ENCODE measurements at places on chromosomes 12 and 14.

DNA sequence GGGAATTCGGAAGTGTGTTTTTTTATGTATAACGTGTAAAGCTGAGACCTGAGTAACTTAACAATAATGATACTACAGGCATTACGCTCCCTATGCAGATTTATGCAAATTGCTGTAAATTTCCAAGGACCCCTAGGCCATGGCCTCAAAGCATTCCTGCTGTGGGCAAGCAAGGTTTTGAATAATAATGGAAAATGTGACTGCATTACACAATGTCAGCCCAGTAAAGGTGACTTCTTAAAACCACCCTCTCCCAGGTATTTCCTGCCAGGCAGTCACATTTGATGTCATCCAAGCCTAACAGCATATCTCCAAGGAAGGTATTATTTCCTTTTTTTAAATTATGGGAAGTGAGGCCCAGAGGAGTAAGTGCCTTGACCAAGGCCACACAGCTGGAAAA, 621.0 kb downstream of the BCL11B start:
- no peak for DNase-seq

GRCh38 chr14:72638021-72638420, 255.9 kb downstream of the DPF3 start:
- peak; percentile 93 for DNase-seq

GRCh38 chr12:72207486-72208409, 64.4 kb upstream of the TRHDE start:
- DNase-seq = peak; percentile 6

DNA sequence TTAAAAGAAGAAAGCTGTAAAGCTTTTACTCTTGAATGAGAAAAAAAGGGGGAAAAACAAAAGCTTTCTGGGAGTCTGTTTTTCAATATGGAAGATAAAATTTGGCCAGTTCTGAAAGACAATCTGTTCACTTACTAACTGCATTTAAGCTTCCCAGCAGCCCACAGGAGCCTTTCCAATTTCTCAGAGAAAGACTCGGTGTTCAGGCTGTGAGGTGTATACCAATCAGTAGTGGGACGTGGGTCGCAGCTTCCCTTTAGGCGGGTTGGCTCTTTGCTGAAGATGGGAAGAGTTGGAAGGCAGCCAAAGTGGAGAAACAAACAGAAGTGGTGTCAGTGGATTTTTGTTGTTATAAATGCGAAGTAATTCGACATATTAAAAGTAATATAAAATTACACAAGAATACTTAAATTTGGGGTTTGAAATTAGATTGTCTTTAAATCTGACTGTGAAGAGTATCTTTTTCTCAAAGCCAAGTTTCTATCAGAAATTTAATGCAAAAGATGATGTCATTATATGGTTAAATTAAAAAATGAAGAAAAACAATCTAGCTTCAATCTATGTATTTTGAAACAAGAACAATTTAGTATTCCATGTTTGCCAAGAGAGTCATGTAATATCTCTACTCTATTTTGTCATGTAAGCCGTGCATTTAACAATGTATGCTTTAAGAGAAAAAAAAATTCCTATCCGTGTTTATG, 590.2 kb upstream of the ATXN7L3B start:
- DNase-seq = no peak

DNA sequence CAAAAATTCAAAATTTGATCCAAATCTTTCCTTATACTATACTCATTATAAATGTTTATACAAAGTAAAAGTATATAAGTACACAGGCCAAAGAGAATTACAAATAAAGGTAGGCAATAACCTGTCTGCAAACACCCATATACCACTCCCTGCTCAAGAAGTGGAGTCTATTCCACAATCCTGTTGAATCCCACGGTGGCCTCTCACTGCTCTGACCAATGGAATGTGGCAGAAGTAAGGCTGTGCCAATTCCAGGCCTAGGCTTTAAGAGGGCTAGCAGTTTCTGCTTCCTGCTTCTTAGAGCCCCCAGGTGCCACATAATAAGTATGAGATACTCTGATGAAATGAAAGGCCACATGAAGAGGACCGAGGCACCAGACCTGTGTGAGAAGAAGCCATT, 79.8 kb upstream of the CFL2 start:
- peak; percentile 31 for DNase-seq

GRCh38 chr12:101875162-101875561, 2.2 kb upstream of the DRAM1 start:
- no peak for DNase-seq

GRCh38 chr12:116765271-116765670, 27.2 kb downstream of the RNFT2 start:
- DNase-seq = peak; percentile 3

GRCh38 chr14:80385336-80385735, 174.0 kb upstream of the DIO2 start:
- no peak for DNase-seq

GRCh38 chr14:71245659-71246361, 338.6 kb downstream of the PCNX1 start:
- DNase-seq = no peak

GRCh38 chr12:110281549-110282299, 677 bp downstream of the ATP2A2 start:
- DNase-seq = peak; percentile 67

DNA sequence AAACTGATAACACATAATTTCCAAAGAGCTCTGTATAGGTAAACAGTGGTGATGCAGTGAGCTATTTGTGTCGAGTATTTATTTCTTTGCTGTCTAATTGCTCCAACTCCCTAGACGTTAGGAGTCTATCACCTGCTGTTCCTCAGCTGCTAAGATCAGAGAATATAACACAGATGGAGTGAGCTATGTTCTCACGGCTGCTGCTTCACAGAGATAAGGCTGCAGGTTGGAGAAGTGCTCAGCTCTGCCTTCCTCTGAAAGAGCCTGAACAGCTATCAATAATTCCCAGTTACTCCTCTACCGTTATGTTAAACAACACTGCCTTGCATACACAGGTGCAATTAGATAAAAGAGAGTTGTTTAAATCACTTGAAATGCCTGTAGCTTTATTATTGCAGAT, 103.2 kb upstream of the MDGA2 start:
- no peak for DNase-seq

GRCh38 chr12:22533155-22533554, 11.2 kb downstream of the C2CD5 start:
- no peak for DNase-seq

DNA sequence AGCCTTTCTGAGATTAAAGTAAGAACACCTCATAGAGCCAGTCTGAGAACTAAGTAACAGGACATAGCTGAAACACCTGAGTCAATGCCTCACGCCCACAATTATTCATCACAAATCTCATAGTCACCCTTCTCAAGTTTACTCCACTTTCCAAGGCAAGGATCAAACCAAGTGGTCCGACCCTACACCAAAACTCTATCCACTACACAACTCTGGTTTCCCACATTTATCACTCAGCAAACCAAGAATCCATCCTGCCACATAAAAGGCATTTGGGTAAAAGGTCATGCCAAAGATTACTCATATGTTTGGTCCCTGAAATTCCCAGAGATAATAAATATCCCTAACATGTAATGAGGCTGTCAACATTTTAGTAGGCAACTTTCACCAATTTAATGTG, 144.1 kb downstream of the RPAP3 start:
- DNase-seq = peak; percentile 43

DNA sequence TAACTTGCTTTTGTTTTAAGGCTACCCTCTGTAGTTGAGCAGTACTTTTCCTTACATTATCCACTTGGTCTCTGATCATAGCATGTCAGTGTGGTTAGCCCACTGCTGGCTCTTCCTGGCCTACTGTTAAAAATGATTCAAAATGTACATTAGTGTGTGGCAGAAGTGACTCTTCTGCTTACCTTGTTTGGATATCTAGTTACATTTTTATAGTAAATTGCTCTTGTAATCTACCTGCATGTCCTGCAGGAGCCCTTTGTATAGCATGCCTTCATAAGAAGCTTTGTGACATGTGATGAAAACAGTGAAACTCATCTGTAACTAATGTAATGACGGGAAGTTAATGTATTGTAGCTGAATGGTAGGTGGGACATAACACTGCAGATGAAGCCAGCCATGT, 8.1 kb downstream of the SPATS2 start:
- DNase-seq = no peak

DNA sequence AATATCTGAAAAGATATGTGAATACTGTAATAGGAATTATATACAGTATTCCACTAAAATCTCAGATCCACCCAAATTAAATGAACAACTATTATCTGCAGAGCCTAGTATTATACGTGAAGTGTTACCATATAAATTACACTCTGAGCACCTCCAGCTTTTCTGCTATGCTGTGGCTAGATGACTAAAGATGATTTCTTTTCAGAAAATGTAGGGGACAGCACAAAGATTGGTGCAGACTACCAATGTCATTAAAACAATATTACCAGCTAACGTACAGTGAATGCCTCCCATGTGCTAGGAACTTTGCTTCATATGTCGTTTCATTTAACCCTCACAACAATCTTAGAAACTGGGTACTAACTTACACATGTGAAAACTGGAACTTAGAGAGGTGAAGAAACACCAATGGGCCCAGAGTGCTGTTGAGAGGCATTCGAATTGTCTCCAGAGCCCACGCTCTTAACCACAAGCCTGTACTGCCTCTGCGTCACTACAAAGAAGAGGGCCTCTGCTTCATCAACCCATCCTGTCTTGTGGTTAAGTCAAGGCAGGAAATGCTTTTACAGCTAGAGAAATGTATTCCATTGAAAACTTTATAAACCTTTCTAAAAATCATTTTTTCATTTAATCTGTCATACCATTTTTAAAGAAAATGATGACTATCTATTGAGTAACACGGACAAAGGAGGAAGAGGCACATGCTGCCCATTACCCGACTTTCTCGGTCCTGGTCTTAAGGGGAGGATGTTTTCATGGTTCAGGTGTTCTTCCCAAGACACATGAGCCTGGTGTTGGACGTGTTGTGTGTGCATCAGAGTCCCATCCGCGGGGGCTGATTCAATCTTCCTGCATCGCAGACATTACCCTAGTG, 1.3 kb downstream of the GPR65 start:
- no peak for DNase-seq

GRCh38 chr14:64416348-64416932, 28.3 kb downstream of the MTHFD1 start:
- DNase-seq = no peak

Measured in EH (cell line).